ENCODE measurements at places on chromosomes 3 and 15. TPM values are rescaled to one million over a fixed set of nuclear protein-coding genes. Genes with fewer than 3 reads are reported as not detected.

DNAH12 gene
- total RNA-seq: under 0.01 TPM

GP5 gene
- 0.26 TPM for total RNA-seq

MUC20 gene
- total RNA-seq: 0.50 TPM

GPR149 gene
- total RNA-seq: not detected

CRBN gene
- total RNA-seq: 61.0 TPM

DALRD3 gene
- 55.8 TPM for total RNA-seq

GOLGA6L7 gene
- total RNA-seq: not detected

OXSR1 gene
- total RNA-seq: 37.1 TPM

GRM2 gene
- total RNA-seq: 0.12 TPM

TEX55 gene
- total RNA-seq: not detected

CCDC14 gene
- 21.8 TPM for total RNA-seq

NPAP1 gene
- total RNA-seq: not detected

SLC15A2 gene
- total RNA-seq: 0.25 TPM

HTR3E gene
- not detected for total RNA-seq

PP2D1 gene
- not detected for total RNA-seq

GORASP1 gene
- total RNA-seq: 36.4 TPM

C15orf39 gene
- total RNA-seq: 2.4 TPM

ITIH4 gene
- total RNA-seq: 4.8 TPM

PEX5L gene
- not detected for total RNA-seq

MOBP gene
- total RNA-seq: not detected

KNG1 gene
- not detected for total RNA-seq

EFHB gene
- total RNA-seq: 0.68 TPM

CRTC3 gene
- 10.6 TPM for total RNA-seq

NTRK3 gene
- 0.62 TPM for total RNA-seq

ATP2B2 gene
- total RNA-seq: 0.13 TPM

SHC4 gene
- 1.1 TPM for total RNA-seq

FBXL22 gene
- 0.50 TPM for total RNA-seq

STRC gene
- not detected for total RNA-seq

Data from aortic smooth muscle cell (primary cell).